ENCODE measurements at places on chromosomes 5 and 9.

DNA sequence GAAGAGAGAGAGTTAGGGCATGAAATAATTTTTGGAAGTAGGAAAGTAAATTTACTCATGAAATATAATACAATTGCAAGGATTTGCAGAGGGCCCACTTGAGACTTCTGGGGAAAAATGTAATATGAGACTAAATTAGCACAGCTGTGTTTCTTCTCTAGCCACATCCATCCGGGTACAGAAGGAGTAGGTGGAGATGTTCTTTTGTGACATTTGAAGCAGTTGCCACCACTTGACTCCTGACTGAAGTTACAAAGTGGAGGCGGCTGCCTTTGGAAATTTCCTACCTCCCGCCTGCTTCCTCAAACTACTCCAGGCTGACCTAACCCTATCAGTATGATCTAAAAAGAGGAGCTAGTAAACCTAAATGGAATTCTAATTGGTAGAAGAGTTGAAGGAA, 58.1 kb upstream of the SHISAL2B start:
- no peak for DNase-seq

GRCh38 chr9:100725371-100725770, 147.5 kb downstream of the CAVIN4 start:
- no peak for DNase-seq

DNA sequence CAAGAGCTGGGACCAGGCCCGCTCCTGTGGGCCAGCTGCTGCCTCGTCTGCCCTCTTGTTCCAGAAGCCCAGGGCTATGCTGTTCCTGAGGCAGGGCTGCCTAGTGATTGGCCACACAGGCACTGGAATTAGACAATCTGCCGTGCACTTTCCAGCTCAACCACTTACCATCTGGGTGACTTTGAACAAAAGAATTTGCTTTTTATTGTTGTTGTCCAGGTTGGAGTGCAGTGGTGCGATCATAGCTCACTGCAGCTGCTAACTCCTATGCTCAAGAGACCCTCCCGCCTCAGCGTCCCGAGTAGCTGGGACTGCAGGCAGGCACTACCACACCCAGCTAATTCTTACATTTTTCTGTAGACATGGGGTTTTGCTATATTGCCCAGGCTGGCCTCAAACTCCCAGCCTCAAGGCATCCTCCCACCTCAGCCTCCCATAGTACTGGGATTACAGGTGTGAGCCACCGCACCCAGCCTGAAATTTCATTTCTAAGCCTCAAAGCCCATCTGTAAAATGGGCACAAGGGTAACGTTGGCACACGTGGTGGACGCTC, 1.2 kb upstream of the NEK6 start:
- DNase-seq, result peak; percentile 87

GRCh38 chr9:112810696-112811490, 60.3 kb downstream of the SNX30 start:
- no peak for DNase-seq

- no peak for DNase-seq
These were observed 70.0 kb downstream of the C6 start for GRCh38 chr5:41143131-41143901.

DNA sequence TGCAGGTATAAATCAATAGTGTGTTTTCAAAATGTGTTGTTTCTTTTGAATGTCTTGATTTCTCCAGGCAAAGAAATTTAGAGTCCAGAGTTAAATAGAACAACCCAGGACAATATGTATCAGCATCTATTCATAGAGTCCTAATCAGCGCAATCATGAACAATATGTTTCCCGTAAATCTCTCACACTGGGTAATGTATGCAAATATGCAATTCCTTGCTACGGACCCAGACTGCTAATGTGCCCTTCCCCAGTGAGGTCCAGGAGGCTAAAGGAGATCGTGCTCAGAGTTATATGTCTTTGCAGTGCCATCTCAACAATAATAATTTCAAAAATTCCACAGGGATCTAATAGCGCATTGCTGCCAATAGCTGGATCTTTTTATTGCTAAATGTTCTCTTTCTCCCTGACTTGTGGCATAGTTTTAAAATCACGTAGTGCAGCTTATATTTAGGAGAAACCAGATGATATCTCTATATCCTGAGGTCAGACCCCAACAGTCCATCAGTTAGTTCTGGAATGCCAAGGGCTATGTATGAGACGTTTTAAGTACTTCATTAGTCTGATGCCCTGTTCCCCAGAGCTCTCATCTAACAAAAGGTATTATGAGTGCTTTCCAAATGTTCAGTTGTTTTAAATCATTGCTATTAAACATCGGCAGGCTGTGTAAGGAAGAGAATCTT, 145.1 kb downstream of the MARCHF11 start:
- DNase-seq, result no peak

DNA sequence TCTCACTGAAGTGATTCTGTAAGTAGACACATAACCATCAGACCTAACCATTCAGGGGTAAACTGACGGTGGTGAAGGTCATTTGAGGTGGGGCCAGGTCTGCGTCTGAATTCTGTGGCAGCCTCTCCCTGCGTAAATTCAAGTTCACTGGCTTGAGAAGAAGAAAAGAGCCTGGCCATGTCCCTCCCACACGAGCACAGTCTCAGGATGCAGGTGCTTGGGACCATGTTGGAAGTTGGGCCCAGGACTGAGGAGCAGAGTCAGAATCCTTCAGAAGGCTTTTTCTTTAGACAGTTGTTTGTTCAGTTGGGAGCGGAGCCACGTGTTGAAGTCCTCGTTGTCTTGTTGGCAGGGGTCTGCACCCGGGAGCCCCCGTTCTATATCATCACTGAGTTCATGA, 24.1 kb downstream of the QRFP start:
- DNase-seq, result no peak

GRCh38 chr5:92635001-92635461, 946.0 kb downstream of the NR2F1-AS1 start:
- no peak for DNase-seq

- DNase-seq, result no peak
These were observed 554.4 kb downstream of the IRX1 start for GRCh38 chr5:4150067-4150466.

GRCh38 chr9:129597355-129598088, 23.4 kb downstream of the C9orf50 start:
- no peak for DNase-seq

DNA sequence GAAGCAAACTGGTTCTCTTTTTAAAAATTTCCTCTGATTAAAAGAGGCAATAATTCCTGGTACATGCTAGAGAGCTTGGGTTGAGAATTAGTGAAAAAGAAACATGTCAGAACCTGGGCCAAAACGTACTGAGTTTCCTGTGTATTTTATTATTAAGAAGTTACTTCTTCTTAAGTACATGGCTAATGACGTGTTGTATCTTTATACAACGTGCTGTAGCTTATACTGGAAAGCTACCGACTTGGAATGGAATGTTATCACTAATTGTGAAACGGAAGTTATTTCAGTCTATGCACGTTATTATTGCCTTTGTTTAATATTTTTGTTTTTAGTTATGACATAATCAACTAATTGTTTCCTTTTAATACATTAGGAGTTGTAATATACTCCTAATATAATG, 43.1 kb downstream of the ZNF366 start:
- DNase-seq, result no peak

GRCh38 chr5:132267166-132267739, 9.8 kb downstream of the PDLIM4 start:
- no peak for DNase-seq

GRCh38 chr9:16475257-16475656, 395.2 kb downstream of the BNC2 start:
- no peak for DNase-seq

- peak; percentile 39 for DNase-seq
These were observed 17.4 kb downstream of the C9orf85 start for GRCh38 chr9:71928806-71929205.

DNA sequence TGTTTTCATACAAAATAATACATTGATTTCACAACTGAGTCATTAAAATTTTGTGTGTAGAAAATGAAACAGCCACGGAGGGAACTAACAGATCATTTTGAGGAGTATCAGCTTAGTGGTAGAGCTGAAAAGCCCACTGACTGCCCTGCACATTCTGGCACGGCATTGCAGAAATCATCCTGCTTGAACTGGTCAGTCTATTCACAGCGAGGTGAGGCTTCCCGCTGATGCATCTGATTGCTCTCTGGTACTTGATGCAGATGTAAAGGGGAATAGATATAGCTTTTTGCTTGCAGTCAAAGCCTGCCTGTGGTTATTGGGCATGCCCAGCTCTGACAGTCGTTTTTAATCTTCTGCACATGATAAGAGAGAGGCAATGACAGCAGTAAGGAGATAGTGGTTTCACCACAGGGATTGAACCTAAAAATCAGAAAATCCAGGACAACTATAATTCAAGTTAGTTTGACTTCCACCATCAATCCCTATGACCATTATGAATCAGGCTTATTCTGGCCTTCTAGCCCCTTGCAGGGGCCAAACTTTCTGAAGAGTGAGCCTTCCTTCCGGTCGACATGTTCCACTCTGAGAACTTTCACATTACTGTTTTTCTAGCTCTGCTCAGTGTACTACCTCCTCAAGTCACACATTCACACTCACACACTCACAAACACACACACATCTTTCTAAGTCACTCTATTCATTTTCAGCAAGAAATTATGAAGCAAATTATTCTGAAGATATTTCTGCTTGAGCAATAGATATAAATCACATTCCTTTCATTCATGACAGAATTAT, 782.8 kb upstream of the NUDT12 start:
- no peak for DNase-seq

DNA sequence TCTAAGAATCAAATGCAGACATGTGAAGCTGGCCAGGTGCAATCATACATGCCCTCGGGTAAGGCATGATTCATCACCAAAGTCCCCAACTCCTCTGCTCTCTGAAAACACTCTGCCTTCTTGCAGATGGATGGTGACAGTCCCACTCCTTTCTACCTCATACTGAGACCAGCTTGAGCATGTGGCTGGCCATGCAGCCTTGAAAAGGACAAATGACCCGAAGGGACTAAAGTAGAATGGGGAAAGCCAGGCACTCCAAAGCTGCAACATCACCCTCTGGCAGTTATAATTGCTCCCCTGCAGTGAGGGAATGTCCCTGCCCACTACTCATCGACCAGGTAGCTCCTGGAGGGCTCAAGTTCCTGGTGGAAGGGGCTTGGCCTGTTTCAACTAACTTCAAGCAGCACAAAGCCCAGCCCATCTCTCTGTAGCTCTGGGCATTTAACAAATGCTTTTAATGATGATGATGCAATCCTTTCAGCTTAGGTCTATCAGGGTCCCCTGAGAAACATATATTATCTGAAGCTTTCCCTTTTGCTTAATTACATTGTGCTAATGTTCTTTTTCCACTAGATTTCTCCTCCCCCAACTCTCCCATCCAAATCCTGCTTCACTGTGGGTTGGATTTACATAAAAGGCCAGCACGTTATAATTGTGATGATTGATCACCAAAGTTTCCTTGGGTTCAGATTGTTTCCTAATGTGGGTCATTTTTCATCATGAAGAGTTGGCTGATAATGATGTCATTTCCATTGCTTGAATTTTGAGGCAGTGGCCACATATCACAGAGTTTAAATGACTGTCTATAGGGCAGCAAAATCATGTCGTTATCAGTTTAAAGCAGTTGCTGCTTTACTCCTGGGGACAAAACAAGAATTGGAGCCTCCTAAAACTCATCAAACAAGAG, 436.5 kb upstream of the SLC30A5 start:
- DNase-seq, result no peak

DNA sequence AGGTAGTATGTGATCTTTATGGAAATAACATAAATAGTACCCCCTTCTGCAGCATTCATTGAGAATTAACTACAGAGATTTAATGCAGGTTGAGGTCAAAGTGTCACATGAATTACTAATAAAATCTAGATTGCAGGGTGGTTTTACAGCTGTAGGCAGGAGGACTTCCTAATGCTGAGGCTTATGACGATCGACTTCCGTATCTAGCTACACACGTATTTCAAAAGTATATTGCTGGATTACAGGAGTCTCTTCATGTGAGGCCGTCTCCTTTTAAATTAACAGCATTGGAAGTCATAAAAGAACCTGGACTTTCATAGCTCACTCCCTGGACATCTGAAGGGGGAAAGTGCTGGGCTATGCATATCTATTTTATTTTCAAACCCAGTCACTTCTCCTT, 180.9 kb downstream of the OSTF1 start:
- DNase-seq, result no peak

- peak; percentile 76 for DNase-seq
These were observed 179.1 kb downstream of the SLIT3 start for GRCh38 chr5:169121630-169122420.

DNA sequence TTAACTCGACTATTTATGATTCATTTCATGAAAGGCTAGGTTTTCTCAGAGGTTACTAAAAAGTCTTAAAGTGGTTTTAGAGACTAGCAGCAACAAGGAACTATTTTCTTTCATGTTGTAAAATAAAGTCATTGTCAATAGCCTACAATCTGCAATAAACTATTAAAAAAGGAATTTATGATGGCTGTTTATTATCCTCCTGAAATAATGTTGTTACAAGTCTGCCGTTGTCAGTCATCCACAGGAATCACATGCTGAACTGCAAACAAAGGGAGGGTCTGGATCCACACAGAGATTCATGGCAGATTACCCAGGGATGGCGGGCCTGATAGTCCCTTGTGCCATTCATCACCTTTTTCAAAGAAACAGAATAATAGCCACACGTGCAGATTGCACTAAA, 49.2 kb downstream of the TMEM174 start:
- no peak for DNase-seq

- DNase-seq, result no peak
These were observed 116.0 kb upstream of the LPCAT1 start for GRCh38 chr5:1639757-1640156.

DNA sequence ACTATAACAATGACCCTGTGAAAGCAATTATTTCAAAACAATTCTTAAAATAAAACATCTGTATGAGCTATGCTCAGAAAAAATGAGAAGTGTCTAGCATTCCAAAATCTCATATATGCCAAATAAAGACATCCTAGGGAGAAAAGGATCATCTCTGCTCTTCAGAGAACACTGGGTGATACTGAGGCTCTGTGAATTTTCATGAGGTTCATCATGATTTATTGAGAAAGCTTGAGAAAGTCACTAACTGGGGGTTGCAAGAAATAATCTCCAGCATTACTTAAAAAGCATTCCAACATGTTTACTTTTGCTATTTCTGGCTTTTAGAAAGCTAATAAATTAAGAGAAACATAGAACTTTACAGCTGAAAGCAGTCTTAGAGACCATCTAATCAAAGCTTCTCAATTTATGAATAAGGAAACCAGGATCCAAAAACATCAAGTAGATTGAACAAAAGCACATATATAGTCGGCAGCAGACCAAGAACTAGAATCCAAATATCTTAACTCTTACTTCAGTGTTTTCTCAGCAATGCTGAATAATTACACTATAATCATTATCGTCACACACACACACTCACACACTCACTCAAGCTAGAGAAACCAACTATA, 372.8 kb downstream of the NR2F1-AS1 start:
- DNase-seq, result peak; percentile 74

DNA sequence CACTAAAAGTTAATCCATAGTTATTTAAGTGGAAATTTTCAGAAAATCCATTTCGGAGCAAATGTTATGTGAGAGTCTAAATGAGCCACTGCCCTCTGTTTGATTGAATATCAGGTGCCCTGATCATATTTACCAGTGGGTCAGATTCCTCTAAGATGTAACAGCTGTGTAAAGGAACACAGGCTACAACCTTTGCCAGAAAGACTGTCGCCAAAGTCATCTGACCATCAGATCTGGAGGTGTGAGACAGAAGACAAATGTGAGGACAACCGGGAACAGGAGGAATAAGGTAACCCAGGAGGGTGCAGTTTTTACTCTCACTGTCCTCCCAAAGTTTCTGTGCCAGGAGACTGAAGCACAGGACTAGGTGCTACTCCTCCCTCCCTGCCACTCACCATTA, 90.8 kb downstream of the CAAP1 start:
- no peak for DNase-seq

All from BJ (cell line).